Thymus (tissue), 14 donors: ENCODE measurements at places on chromosomes 2 and 18.

GRCh38 chr2:33077844-33078243 is 131.1 kb downstream of the LTBP1 start:
- H3K4me3 ChIP-seq = no peak overlapping the region
- DNase-seq = no peak
- no peaks in the 10 kb centered on the region for H3K36me3 ChIP-seq
- H3K27me3 ChIP-seq = no peaks in the 10 kb centered on the region
- no peaks in the 10 kb centered on the region for H3K4me1 ChIP-seq

GRCh38 chr2:137975280-137976271 is 11.3 kb downstream of the HNMT start:
- H3K4me1 ChIP-seq = no peaks in the 10 kb centered on the region
- H3K27ac ChIP-seq = no peak overlapping the region
- H3K4me3 ChIP-seq = no peak overlapping the region
- H3K36me3 ChIP-seq = no peaks in the 10 kb centered on the region

DNA sequence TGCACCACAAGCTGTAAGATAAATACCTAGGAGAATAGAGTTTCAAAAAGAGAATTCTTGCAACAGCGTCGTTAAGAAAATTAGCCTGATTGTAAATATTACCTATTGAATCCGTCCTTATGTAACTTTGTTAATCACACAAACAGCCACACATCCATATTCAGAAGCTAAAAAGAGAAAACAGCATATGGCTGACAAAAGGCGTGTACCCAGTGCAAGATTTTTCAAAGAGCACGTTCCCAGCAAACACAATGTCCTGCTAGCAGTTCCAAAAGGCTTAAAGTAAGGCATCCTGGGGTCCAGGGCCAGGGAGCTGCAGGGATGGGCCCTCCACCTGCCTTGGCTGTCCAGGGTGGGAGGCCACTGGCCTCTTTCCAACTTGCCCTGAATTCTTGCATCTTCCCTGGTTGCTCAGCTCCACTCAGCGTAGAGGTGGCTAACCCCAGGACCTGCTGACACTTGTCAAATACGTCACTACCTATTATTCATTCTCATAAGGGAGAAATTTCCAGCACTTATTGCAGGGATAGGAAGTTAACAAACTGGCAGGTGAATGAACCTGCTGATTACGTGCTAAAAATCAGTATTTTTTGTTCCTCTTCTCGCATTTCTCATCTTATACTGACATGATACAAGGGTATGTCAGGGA is 102.1 kb upstream of the NEDD4L start:
- no peaks in the 10 kb centered on the region for H3K36me3 ChIP-seq
- H3K27me3 ChIP-seq = peaks cover 2% of the 10 kb centered on the region
- no peak overlapping the region for H3K4me3 ChIP-seq
- H3K27ac ChIP-seq = no peak overlapping the region
- H3K4me1 ChIP-seq = no peaks in the 10 kb centered on the region

DNA sequence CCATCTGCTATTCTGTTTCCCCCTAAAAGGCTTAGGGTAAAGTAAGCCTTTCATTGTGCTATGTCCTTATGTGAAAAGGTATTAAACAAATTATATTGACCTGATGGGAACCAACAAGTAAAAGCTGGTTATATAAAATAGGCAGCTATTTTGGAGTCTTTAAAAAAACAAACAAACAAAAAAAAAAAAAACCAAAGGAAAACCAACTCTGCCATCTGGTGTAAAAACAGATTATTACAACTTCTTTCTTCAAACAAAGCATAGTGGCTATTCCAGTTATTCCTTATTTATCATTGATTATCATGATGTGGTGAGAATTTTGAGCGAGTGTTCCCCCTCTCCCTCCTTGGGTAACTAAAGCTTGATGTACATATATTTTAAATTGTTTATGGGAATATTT is 122.3 kb upstream of the FHL2 start:
- H3K27ac ChIP-seq = no peak overlapping the region
- H3K36me3 ChIP-seq = no peaks in the 10 kb centered on the region
- no peak overlapping the region for H3K4me3 ChIP-seq
- DNase-seq = peak; percentile 37

- no peaks in the 10 kb centered on the region for H3K27me3 ChIP-seq
- H3K4me3 ChIP-seq = no peak overlapping the region
- H3K4me1 ChIP-seq = no peaks in the 10 kb centered on the region
Observed at GRCh38 chr2:215010390-215010789, 128.0 kb downstream of the ABCA12 start.

DNA sequence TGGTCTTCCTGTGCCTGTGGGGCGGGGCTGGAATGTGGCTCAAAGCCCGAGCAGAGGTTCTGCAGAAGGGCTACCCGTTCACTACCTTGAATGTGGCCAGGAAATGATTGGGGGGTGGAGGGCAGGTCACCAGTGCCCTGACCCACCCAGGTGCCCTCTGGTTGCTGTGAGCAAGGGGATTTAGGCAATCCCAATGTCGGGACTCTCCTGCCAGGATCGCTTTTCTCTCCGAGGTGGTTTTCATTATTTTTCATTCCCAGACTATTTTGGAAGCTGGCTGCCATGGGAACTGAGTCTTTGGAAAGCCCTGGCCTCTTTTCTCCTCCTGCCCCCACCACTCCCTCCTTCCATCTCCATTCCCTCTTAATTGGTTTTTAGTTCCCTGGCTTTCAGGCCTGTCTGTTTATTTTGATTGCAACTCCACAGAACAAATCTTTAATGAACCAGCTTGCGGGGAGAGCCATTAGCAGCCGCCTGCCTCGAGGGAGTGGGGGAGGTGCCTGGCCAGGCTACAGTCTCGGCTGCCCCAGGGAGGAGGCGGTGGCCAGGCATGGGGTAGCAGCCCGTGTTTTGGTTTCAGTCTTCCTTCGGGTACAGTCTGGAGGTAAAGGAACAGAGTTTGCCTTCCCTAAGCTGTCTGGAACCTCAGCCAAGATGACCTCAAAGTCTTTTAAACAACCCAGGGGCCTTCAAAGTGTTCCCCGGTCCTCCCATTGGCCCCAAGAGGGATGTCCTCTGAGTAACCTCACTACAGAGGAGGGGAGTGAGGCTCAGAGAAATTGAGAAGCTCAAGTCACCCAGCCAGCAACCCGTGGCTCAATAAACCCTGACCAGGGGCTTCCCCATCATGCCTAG is 114.4 kb upstream of the HAAO start:
- no peaks in the 10 kb centered on the region for H3K36me3 ChIP-seq
- peak overlapping the region; percentile 49 for H3K27ac ChIP-seq
- DNase-seq = no peak
- no peak overlapping the region for H3K4me3 ChIP-seq

GRCh38 chr2:143452817-143453451 is 323.7 kb downstream of the ARHGAP15 start:
- H3K27me3 ChIP-seq = no peaks in the 10 kb centered on the region
- H3K4me3 ChIP-seq = no peak overlapping the region
- H3K36me3 ChIP-seq = no peaks in the 10 kb centered on the region
- no peaks in the 10 kb centered on the region for H3K4me1 ChIP-seq
- no peak overlapping the region for H3K27ac ChIP-seq
- DNase-seq = peak; percentile 10

GRCh38 chr2:3586220-3586619 is 8.7 kb upstream of the COLEC11 start:
- no peaks in the 10 kb centered on the region for H3K4me1 ChIP-seq
- peaks cover 41% of the 10 kb centered on the region for H3K36me3 ChIP-seq
- no peak overlapping the region for H3K4me3 ChIP-seq
- no peak overlapping the region for H3K27ac ChIP-seq

DNA sequence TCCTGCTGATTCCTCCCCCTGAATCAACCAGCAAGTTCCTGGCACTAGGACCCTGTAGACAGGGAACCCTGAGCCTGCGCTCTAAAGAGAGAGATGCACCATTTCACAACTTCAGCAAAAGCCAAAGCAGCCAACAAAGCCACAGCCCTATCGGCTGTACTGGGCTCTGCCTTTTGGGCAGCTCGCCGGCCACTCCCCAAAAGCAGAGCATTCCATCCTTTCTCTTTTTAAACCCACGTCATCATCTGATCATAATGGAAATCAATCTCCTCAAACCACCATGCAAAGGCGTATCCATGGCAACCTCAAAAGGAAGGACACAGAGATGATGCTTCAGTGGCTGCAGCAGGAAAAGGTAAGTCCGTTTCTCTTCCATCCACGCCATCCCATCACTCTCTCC is 5.3 kb upstream of the DCTN1 start:
- H3K36me3 ChIP-seq = peaks cover 9% of the 10 kb centered on the region
- H3K4me3 ChIP-seq = no peak overlapping the region
- peaks cover 5% of the 10 kb centered on the region for H3K4me1 ChIP-seq
- no peak overlapping the region for H3K27ac ChIP-seq
- H3K27me3 ChIP-seq = no peaks in the 10 kb centered on the region

DNA sequence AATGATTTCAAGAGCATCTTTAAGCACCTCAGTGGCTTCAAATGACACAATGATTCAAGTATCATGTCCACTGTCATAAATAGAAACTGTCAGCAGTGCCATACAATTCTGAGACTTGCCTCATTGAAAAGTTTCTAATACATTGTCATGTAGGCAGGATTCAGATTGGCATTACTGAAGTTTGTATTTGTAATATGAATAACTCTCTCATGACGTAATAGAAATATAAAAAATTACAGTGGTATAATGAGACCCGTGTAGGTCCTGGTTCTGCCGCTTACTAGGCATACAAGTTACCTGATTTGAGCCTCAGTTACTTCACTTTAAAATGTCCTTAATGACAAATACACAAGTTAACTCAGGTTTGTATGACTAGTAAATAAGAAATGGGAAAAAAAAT is 1536.2 kb upstream of the NXPH2 start:
- H3K27me3 ChIP-seq = no peaks in the 10 kb centered on the region
- no peak overlapping the region for H3K27ac ChIP-seq
- H3K4me1 ChIP-seq = no peaks in the 10 kb centered on the region
- H3K36me3 ChIP-seq = no peaks in the 10 kb centered on the region
- no peak for DNase-seq

DNA sequence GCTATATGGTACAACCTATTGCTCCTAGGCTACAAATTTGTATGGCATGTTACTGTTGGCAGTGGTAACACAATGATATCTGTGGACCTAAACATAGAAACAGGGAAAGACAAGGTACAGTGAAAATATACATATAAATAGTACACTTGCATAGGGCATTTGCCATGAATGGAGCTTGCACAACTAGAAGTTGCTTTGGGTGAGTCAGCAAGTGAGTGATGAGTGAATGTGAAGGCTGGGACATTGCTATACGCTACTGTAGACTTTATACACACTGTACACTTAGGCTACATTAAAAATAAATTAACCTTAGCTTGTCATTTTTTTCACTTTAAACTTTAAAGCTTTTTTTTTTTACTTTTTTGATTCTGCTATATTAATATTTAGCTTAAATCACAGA is 500.0 kb upstream of the SETBP1 start:
- no peak overlapping the region for H3K27ac ChIP-seq
- H3K36me3 ChIP-seq = no peaks in the 10 kb centered on the region
- H3K4me1 ChIP-seq = no peaks in the 10 kb centered on the region
- no peak overlapping the region for H3K4me3 ChIP-seq
- no peak for DNase-seq

- H3K4me1 ChIP-seq = no peaks in the 10 kb centered on the region
- H3K27me3 ChIP-seq = no peaks in the 10 kb centered on the region
- H3K36me3 ChIP-seq = peaks cover 3% of the 10 kb centered on the region
- no peak for DNase-seq
- H3K27ac ChIP-seq = no peak overlapping the region
Observed at GRCh38 chr2:232196802-232197201, 181.7 kb upstream of the ALPP start.

DNA sequence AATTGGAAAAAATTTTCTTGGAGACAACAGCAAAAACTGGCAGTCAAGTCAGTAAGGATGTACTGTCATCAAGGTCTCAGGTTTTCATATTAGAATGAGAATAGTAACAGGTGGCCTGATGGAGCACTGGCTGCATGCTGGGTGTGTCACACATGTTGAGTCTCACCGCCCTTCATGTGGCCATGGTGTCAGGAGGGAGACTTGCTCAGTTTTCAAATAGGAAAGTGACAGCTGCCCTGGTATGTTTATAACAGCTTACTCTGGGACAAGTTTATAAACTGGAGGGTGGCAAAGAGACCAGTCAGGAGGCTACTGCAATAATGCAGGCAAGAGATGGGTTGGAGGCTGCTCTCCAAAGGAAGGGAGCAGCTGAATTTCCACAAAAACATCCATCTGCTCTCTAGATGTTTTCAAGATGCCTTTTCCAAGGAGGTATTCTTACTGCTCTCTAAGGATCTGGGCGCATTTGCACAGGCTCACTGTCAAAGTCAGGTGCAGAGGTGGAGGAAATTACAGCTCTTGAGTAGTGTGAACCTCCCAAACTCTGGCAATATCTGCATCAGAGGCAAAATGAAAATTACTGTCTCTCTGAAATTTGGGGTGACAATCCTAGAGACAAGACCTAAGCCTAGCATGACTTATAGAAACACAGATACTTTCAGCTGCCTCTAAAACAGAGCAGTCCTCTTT is 321.9 kb upstream of the RAB12 start:
- H3K27ac ChIP-seq = no peak overlapping the region
- no peak overlapping the region for H3K4me3 ChIP-seq
- no peak for DNase-seq

DNA sequence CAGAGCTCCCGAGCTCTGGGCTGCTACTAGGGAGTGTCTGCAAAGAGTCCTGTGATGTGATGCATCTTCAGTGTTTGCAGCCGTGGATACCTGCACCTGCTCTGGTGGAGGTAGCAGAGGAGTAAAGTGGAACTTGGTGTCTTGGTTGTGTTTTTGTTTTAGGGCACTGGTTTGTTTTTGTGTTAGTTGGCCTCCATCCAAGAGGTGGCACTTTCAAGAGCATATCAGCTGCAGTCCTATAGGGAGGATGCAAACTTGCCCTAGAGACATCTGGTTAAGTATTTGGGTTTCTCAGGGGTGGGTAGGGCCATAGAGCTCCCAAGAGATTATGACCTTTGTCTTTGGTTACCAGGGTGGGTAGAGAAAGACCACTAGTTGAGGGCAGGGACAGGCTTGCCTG is 1249.0 kb upstream of the FAM98A start:
- no peak overlapping the region for H3K27ac ChIP-seq
- H3K4me1 ChIP-seq = no peaks in the 10 kb centered on the region
- H3K4me3 ChIP-seq = no peak overlapping the region

GRCh38 chr18:47260120-47260923 is 8.9 kb upstream of the SKOR2 start:
- peaks cover 73% of the 10 kb centered on the region for H3K27me3 ChIP-seq
- no peak overlapping the region for H3K27ac ChIP-seq
- H3K4me1 ChIP-seq = no peaks in the 10 kb centered on the region

- H3K27ac ChIP-seq = no peak overlapping the region
- H3K36me3 ChIP-seq = no peaks in the 10 kb centered on the region
- no peak for DNase-seq
- no peaks in the 10 kb centered on the region for H3K4me1 ChIP-seq
- no peaks in the 10 kb centered on the region for H3K27me3 ChIP-seq
Observed at GRCh38 chr2:1974397-1974796, 230.1 kb upstream of the PXDN start.

GRCh38 chr2:132915812-132916549 is 246.0 kb upstream of the LYPD1 start:
- H3K27ac ChIP-seq = no peak overlapping the region
- no peaks in the 10 kb centered on the region for H3K4me1 ChIP-seq
- no peaks in the 10 kb centered on the region for H3K36me3 ChIP-seq
- DNase-seq = no peak
- no peaks in the 10 kb centered on the region for H3K27me3 ChIP-seq
